ENCODE measurements at places on chromosomes 3 and 15.

- no peak for DNase-seq
Measured at GRCh38 chr15:29790607-29791006, 31.7 kb downstream of the TJP1 start.

GRCh38 chr15:74209997-74210671 is 7.5 kb upstream of the STRA6 start:
- no peak for DNase-seq

DNA sequence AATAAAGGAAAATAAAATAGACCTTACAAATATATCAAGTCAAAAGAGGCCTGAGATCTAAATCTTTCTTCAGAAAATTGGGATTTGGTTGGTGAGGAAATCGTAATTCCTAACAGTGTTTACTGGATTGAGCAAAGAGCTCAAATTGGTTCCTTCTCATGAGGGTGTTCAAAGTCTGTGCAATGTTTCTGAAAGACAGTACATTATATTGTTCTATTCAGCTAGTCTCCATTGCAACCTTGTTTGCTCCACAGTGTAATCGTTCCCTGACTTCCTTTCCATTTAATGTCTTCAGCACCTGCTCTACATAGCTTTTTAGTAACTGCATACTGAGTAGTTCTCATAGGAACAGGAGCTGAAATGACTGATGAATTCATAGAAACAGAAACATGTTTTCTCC is 326.8 kb downstream of the SUCLG2 start:
- no peak for DNase-seq

GRCh38 chr3:168162172-168162571 is 66.4 kb upstream of the GOLIM4 start:
- no peak for DNase-seq
